ENCODE measurements at places on chromosomes 2 and 18.

DNA sequence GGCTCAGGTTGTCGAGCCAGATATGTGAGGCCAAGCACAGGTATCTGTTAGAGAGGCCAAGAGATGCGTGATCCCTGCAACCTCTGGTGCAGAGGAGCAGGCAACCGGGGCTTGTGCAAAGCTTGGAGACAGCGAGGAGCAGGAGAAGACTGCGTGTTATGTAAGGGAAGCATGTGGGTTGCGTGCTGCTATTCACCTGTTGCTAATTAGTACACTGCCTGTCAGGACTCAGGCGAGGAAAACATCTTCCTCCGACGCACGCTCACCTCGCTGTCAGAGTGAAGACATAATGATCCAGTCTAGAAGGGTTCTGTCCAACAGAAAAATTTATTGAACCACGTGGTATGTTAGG, 102.5 kb downstream of the HNRNPLL start:
- DNase-seq, result no peak

- DNase-seq, result no peak
Observed at GRCh38 chr2:27527182-27527581, 30.5 kb downstream of the GCKR start.

- no peak for DNase-seq
Observed at GRCh38 chr2:236877972-236878371, 207.7 kb upstream of the COPS8 start.

- DNase-seq, result no peak
Observed at GRCh38 chr2:37449761-37450296, 105.4 kb downstream of the QPCT start.

DNA sequence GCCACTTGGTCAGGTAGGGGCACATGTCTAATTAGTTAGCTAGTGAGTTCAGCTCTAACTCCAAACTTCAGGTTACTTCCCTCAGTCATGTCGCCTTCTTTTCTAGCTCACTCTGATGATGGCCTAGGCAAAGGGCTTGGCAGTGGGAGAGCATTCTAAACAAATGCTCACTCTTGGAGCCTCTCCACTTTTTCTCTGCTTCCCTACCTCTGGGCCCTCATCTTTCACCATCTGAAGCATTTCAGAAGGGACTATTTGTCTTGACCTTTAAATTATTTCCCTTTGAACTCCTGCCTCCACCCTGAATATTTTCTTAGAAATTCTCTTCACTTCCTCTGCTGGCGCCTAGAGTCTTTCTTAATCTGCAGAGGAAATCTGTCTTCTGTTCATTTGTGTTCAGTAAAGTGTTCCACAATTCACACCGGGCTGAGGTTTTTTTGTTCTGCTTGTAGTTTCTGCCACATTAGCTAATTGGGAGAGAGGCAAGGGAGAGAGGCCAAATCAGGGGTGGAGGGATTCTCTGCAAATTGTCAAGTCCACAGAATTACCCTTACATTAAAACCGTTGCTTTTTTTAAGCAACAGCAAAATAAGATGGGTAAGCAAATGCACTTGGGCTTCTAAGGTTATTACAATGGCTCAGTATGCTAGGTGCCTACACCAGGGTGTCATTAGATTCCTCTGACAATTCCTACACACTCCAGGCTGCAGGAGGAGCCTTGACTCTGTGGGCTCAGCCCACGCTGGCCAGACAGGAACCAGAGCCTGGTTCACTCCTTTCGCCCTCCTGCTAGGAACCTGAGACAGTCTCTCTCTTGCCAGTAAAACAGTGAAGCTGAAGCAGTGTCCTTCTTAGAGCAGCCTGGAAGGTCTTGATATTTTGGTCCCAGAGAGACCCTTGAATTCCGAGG, 5.5 kb downstream of the MSGN1 start:
- no peak for DNase-seq

- no peak for DNase-seq
Observed at GRCh38 chr2:980176-980575, 29.5 kb downstream of the SNTG2 start.

GRCh38 chr2:10196110-10196892, 73.8 kb downstream of the RRM2 start:
- DNase-seq, result no peak

DNA sequence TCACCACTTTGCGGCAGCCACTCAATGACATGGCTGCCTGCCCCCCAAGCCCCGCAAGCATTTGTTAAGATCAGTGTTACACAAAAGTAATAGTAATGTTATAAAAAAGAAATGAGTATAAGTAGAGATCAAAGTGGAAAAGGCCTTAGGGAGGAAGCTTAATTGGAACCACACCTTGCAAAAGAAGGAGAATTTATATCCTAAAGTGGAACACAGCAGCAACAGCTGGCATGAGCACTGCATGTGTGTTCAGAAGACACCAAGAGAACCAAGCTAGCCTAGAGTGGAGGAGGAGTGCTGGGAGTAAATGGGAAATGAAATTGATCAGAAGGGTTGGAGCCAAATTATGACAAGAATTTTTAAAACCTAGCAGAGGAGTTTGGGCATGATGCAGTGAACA, 73.1 kb upstream of the STK17B start:
- no peak for DNase-seq

DNA sequence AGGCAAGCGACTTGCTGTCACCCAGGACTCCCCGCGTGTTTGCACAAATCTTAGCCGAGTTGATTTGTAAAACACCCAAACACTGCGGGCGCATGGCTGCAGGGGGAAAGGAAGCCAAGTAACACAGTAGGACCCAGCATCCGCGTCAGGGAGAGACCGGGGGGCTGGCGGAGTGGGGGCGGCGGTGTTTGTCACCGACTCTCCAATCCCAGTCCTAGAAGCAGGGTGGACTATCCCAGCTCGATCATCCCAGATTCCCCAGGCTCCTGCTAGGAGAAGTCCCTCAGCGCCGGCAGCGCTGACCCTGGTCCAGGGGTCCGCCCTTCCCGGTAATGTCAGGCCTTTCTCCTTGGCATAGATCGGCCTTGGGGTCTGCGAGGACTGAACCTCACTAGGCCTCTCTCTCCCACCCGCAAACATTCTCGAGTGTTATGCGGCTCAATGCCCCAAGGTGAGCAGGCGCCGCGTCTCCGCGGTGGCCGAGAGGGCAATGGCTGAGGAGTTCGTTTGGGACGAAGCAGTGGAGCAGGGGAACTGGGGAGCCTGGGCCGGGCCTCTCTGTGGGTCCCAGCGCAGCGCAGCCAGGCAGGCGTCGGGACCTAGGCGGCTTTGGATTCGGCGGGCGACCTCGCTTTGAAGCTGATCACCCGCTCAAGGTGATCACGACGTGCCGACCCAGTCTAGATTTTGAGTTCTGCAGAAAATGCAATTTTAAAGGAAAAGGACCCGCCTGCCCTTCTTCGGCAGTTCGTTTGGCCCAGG, 1.5 kb upstream of the GDF7 start:
- no peak for DNase-seq

DNA sequence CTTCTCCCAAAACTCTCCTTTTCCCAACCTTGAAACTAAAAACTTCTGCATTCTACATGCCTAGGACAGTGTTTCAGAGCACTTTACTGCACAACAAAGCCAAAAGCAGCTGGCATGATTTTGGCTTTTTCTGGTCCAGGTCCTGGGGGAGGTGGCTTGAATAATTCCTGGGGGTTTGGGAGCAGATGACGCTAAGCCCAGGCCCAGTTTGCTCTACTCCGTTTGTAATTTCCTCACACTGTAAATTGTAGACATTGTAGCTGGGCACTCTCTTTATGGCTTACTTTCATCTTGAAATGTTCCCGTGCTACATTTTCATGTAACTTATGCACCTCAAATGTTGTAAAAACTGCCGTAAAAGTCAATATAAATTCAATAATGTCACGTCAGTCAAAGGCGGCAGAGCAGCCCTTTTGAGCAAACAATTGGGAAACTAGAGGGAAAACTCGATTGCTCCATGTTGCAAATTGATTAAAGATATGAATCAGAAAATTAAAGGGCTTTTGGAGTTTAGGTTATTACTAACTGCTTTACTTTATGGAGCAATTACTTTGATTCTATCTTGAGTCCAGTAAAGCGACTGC, 373.2 kb upstream of the SLC14A2 start:
- no peak for DNase-seq

DNA sequence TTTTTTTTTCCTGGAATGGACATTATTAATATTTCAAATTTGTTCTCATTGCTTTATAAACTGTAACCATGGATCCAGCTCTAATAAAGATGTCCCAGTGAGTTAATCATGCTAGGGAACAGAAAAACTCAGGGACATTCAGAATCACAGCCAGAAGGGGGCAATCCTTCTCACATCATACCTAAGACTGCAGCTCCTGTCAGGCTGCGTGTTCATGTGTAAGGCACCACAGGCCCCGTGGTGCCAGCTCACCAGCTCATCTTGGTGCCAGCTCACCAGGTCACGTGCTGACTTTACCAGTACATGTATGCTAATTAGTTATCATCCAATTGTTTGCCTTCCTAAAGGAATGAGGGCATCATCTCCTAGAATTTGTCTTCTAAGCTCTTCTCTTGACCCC, 84.7 kb upstream of the NEDD4L start:
- peak; percentile 8 for DNase-seq

GRCh38 chr2:8472545-8473323, 209.1 kb upstream of the ID2 start:
- no peak for DNase-seq

DNA sequence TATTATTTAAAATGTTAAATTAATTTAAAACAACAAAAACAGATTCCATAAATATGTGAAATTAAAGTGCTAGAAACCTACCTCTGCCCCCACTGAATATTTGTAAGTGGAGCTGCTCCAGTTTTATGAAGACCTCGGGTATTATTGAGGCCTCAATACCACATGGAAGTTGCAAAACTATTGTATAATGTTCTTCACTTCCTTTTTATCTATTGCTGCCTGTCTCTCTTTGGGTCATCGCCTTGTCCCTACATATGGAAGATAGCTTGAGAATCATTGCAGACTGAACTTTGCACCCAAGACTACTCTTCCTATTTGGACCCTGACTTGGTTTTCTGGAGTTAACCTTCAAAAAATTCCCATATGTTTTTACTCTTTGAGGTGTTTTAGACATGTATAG, 212.1 kb upstream of the NETO1 start:
- DNase-seq, result no peak

DNA sequence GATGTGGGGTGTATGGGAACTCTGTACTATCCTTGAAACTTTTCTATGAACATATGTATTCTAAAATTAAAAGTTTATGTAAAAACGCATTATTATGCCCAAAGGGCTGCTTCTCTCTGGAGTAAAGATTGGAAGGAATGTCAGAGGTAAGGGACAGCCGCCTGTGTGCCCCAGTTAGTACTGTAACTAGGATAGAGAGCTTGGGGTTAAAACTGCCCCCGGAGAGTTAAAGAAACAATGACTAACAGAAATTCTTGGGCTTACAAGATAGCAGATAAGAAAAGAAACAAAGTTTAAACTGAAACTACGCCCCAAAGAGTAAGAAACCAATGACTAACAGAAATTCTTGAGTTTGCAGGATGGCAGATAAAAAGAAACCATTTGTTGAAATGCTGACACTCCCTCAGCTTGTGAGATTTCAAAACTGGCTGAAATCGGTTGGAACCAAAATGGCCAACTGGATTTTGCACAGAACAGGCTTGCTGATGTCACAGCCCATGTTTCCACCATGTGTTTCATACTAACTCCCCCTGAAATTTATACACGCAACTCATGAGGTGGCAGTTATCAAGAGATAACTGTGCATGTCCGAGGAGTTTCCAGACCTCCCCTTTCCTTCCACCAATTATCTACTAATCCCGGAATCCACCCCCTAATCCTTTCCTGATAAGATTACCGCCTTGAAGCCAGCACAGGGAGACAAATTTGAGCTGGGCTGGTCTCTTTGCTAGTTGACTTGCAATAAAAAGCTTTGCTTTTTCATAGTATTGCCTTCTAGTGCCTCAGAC, 8.7 kb upstream of the TXNDC2 start:
- no peak for DNase-seq

- DNase-seq, result no peak
Observed at GRCh38 chr2:166230724-166231070, 102.9 kb upstream of the SCN1A start.

DNA sequence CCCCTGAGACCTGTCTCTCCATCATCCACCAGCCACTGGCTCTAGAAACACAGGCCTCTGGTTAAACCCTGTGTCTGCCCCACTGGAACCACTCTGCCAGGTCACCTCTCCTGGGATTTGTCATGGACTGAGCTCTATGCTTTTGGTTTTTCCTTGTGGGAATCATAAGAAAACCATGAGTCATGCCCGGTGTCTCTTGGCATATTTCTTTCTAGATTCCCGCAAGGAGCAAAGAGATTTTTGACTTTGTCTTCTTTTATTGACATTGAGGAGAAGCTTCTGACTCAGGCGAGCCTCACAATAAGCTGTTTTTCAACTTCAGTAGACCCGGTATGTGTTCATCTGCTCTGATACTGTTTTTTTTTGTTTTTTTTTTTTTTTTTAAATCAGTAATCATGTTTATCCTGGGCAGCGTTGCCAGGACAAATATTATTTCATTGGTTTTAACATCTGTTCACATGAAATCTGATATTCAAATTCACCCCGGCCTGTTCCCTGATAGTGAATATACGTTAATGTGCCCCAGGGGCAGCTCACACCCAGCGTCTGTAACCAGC, 207.1 kb downstream of the ACKR3 start:
- no peak for DNase-seq

DNA sequence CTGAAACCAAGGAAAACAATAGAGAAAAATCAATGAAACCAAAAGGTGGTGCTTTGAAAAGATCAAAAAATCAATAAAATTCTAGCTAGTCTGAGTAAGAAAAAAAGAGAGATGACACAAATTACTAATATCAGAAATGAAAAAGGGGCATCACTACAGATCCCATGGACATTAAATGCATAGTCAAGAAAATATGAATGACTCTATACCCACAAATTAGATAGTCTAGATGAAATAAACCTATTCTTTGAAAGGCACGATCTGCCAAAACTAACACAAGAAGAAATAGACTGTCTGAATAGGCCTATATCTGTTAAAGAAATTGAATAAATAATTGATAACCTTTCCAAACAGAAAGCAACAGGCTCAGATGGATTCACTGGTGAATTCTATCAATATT, 15.2 kb upstream of the DSG3 start:
- DNase-seq, result no peak

- DNase-seq, result no peak
Observed at GRCh38 chr2:69077252-69077950, 64.4 kb downstream of the ANTXR1 start.

DNA sequence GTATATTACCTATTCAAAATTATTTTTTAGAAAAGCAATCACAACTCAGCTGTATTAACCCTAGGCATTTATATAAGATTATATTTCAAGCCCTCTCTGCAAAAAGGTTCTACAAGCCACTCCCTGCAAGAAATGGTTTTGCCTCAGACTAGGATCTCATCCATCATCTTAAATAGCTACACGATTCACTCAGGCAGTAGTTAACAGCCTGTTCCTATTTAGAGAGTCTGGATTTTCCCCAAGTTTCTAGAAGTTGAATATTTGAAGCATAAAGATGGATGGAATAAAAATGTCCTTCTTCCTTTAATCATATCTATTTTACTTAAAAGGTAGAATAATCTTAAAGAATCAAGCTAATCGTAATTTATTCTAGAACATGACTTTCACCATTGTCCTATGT, 167.1 kb upstream of the STK17B start:
- DNase-seq, result no peak

GRCh38 chr2:19839438-19839837, 62.3 kb downstream of the TTC32 start:
- no peak for DNase-seq

Measured in CD8-positive, alpha-beta T cell (primary cell).